ENCODE measurements at places on chromosomes 4 and X.

DNA sequence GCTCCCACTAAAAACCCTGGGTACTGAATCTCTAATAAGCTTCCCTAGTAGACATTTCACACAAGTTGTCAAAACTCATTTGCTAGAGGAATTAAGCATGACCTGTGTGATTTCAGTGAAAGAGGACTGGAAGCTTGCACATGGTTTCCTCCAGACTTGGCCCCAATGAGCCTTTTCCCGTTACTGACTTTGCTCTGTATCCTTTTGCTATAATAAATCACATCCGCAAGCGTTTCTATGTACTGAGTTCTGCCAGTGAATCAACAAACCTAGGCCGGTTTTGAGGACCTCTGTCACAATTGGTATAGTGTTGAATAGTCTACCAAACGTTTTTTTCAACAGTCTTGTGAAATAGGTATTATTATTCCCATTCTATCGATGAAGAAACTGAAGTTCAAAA lies 8.2 kb downstream of the ATP11C start:
- no peak for DNase-seq

GRCh38 chrX:1074172-1074571 lies 138.3 kb downstream of the CRLF2 start:
- DNase-seq: no peak

DNA sequence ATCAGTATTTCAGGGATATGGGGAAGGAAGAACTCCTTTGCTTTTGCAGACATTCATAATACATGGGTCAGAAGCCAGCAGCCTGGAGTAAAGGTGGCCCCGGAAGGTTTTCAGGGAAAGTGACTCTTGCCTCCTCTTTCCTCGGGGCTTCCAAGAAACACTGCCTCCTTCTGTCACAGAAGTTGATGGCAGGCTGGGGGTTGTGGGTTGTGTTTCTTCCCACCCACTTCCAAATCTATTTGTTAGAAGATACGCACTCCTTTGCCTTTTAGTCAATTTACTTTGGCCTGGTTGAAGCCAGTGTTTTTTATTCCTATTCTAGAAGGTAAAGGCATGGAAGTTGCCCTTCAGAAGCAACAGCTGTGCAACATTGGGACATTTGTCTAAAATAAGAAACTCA lies 19.7 kb downstream of the KIT start:
- no peak for DNase-seq

DNA sequence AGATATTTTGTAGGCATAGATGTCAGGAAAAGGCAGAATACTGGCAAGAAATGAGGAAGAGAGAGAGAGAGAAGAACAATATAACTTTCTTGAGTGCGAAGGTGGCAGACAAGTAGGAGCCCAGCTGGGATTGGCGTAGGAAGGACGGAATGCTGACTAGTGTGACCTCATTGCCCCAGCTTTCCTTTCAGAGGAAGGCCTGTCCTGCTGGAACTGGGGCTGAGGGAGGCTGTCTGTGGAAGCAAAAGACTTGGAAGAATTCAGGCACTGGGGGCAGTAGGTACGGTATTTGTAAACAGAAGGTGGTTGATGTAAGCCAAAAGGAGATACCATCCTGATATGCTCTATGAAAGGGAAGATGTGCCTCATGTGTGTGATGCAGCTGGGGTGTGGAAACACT lies 818.4 kb downstream of the ADGRL3 start:
- no peak for DNase-seq

GRCh38 chr4:130628531-130628930 lies 1532.6 kb downstream of the C4orf33 start:
- DNase-seq: no peak

DNA sequence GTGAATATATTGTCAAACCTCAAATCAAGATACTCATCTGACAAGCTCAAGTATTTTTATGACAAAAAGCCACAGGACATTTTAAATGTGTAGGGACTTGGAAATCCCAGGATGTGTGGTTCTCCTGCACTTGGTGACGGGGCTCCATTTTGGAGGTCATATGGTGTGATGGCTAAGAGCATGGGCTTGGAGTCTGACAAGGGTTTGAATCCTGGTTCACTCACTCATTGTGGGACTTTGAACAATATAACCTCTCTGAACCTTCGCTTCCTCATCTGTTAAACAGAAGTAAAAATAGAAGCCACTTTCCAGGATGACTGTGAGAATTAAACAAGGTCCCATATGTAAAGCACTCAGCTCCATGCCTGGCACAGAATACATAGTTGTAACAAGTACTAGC lies 99.6 kb downstream of the SMIM20 start:
- DNase-seq: no peak

DNA sequence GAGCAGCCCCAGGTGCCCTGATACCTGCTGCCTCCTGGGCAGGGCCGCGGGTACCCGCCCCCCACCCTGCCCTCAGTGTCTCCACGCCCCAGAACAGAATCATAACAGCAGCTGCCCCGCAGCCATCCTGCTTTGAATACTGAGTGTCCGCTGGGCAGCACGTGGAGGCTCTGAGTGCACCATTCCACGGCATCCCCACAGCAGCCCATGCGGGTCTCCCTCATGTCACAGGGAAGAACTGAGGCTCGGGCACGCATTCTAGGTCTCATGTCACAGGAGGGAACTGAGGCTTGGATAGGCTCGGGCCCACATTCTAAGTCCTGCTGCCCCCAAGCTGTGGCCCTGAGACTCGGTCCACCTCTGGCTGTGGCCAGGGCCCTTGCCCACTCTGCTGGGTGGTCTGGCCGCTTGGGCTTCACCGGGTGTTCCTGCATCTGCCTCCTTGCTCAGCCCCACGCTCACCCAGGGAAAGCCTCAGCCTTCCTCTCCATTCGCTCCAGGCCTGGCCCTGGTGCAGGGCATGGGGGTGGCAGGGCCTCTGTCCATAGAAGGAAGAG lies 221.6 kb upstream of the PSAPL1 start:
- no peak for DNase-seq

- DNase-seq: no peak
These were observed 79.9 kb downstream of the TRPC5OS start for GRCh38 chrX:111955901-111956300.

DNA sequence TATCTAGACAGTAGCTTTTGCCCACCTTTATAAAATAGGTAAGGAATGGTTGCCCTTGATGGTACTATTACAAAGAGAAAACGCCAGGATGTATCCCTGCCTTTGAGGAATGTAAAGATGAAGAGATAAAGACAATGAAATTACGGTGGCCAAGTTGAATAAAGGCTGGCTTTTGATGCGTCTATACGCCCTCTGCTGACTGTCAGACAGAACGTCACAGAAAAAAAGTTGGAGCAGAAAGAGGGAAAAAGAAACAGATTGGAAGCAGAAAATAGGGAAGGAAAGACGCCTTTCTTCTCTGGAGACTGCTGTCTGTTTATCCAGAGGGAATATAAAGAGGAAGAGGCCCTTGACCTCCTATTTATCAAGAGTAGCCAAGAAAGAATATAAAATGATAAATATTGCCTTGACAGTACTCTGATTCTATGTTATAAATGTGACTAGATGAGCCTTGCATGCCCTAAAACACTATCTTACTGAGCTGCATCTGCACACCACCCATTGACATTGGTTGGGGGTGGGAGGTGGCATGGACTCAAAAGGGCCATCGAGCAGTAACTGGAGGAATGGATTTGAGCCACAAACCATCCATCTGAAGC lies 30.6 kb downstream of the PCDH19 start:
- no peak for DNase-seq

GRCh38 chr4:14853176-14853943 lies 148.9 kb upstream of the CPEB2 start:
- no peak for DNase-seq

DNA sequence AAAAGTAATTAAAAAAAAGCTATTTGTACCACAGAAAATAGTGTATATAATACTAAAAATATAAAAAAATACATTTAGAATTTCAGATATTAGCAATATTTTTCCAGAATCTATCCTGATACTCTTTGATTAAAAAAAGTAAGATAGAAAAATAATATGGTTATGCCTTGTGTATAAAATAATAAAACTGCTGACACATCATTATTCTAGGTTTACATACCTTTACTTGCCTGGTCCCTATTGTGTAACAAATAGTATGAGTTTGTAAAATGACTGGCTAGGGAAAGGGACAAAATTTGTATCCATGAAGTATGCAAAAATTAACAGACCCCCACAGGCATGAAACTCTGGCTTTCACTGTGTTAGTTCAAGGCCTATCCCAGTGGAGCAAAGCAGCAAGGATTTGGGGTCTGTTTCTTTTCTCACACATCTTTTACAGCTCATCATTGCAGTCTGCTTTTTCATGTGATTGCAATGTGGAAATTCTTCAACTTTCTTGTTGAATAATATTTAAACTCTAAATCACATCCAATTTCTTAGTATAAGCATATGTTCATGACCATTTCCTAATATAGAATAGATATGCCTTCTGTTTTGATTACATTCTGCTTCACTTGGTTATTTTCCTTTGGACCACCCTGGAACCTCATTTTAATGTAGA lies 136.7 kb upstream of the PCDH18 start:
- no peak for DNase-seq

- DNase-seq: no peak
These were observed 505.7 kb downstream of the PACRGL start for GRCh38 chr4:21205821-21206531.

DNA sequence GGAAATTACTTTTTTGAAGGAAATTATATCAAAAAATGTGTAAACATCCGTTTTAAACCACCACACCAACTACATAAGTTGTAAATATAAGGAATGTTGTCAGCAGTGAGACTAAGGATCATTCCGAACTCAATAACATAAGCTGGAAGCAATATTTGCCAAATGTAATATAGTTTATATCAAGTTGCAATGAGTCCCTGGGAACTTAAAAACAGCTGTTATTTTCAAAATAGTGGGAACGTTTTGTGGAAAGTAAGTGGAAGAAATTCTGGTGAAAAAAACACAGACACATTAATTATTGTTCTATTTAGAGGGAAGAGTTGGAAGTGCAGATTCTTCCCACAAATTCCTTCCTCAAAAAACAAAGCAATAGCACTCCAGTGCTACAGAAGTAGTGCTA lies 444.3 kb downstream of the NAP1L3 start:
- DNase-seq: no peak

DNA sequence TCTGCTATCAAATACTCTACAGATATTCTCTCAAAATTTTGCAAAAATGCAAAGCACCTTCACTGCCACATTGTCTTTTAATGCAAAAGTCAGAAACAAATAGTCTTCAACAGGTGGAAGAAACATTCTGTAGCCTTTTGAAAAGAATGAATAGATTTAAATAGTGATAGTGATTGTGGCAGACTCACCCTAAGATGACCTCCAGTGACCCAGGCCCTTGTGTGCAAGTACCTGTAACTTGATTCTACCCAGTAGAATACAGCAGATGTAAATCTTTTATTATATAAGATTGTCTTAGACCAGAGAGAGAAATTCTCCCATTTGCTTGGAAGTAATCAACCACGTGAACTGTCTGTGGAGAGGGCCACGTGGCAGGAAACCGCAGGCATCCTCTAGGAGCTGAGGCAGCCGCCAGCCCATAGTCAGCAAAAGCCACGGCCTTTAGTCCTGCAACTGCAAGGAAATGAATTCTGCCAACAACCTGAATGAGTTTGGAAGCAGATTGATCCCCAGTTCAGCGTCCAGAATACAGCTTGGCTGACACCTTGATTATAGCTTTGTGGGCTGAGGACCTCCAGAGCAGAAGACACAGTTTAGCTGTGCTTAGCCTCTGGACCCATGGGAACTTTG lies 272.5 kb downstream of the ARHGAP10 start:
- DNase-seq: no peak

DNA sequence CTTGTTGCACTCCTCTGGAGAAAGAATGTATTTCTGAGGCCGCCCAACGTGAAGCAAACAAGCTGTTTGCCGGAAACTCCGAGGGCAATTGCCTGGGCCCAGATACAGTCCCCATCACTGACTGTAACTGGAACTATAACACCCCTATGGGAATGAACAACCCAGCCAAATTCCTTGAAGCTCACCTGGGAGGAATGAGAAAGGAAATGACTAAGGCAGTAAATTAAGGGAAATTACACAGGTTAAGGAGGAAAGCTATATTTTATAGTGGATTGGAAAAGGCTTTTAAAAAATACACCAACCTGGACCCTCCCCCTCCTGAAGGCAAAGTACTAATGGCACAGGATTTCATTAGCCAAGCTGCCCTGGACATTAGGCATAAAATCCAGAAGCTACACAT lies 11.7 kb upstream of the HERC5 start:
- no peak for DNase-seq

GRCh38 chr4:113499166-113499565 lies 262.4 kb downstream of the CAMK2D start:
- DNase-seq: no peak

GRCh38 chr4:149047368-149047767 lies 605.2 kb upstream of the NR3C2 start:
- DNase-seq: no peak

- no peak for DNase-seq
These were observed 7.8 kb downstream of the CASP3 start for GRCh38 chr4:184641451-184641850.

GRCh38 chrX:134688031-134688823 lies 30.0 kb upstream of the PLAC1 start:
- no peak for DNase-seq

- no peak for DNase-seq
These were observed 332.5 kb downstream of the PDGFC start for GRCh38 chr4:156638925-156639605.

GRCh38 chrX:153592966-153593688 lies 5.8 kb downstream of the CCNQ start:
- no peak for DNase-seq

DNA sequence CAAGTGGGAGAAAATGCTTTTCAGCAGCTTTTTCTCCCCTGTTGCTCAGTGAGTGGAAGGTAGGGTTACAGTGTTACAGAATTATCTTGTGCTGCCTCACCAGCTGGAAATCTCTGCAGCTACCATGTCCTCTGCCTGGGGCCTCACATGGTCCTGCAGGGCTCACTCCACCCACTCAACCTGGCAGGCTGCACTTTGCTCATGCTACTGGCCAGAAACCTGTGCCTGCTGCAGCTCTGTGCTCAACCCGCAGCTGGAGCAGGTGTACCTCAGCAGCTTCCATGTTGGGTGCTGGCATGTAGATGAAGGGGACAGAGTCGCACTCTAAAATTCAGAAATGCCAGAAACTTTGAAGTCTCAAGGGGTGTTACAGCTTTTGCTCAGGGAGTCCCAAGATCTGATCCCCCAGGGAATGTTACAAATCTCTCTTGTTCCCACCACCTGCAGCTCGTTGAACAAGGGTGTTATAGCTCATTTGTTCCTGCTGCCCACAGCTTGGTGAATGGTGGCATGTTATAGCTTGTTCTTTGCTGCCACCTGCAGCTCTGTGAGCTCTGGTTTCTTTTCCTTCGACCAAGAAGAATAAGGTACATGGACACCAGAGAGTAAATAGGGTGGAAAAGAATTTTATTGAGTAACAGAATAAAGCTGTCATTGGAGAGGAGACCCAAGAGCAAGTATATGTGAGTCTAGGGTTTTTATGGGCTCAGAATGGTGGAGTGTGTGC lies 845.8 kb downstream of the TECRL start:
- DNase-seq: no peak

GRCh38 chr4:158461336-158461735 lies 60.3 kb upstream of the RXFP1 start:
- DNase-seq: no peak

DNA sequence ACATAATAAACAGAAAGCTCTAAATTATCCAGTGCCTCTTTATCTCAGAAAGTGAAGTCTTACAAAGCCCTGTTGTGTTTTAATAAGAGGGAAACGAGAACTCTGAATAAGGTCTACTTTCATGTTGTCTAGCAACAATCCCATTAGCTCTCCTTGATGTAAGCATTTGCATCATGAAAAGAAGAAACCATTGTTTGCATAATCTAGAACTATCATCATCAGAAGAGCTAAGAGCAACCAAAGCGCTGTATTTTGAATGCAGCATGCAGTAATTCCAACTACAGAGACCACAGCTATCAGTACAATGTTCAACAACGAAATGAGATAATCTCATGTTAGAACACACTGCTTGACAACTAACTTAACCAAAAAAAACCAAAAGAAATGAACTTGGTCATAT lies 257.1 kb downstream of the CAMK2D start:
- no peak for DNase-seq
